CD4-positive, alpha-beta T cell (primary cell): ENCODE measurements at places on chromosomes 5 and 9.

GRCh38 chr9:134434894-134435506 lies 108.7 kb downstream of the RXRA start:
- DNase-seq: no peak

DNA sequence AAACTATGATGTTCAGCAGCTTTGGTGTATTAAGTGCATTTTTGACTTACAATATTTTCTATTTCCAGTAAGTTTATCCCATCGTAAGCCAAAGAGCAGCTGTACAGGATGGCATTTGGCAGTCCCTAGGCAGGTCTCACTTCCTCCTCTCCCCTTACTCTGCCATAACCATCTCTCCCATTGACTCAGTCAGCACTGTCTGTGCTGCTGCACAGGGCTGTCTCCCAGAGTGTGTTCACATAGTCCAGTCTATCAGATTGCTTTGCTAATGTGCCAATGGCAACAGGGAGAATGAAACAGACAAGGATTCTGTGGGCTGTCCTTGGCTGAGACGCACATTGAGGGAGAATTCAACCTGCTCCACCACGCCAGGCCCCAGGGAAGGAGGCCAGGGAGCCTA lies 47.0 kb upstream of the CAST start:
- no peak for DNase-seq

DNA sequence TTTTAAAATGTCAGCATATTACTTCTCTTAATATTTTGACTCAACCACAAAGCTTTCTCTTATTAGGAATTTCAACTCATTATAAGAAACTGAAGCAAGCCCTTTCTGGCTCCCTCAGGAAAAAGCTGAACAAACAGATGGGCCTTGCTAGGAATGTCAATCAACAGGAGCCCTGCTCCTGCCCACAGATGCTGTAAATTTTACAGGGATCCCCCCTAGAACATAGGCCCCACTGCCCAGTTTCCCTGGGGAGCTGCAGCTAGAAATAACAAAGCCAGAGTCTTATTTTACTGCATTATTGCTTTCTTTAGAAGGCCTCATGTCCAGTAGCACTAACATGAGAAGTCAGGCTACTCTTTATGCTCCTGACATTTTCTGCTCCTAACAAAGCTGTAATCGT lies 103.8 kb downstream of the PCSK1 start:
- no peak for DNase-seq

GRCh38 chr5:149397530-149397929 lies 18.4 kb upstream of the IL17B start:
- DNase-seq: no peak

DNA sequence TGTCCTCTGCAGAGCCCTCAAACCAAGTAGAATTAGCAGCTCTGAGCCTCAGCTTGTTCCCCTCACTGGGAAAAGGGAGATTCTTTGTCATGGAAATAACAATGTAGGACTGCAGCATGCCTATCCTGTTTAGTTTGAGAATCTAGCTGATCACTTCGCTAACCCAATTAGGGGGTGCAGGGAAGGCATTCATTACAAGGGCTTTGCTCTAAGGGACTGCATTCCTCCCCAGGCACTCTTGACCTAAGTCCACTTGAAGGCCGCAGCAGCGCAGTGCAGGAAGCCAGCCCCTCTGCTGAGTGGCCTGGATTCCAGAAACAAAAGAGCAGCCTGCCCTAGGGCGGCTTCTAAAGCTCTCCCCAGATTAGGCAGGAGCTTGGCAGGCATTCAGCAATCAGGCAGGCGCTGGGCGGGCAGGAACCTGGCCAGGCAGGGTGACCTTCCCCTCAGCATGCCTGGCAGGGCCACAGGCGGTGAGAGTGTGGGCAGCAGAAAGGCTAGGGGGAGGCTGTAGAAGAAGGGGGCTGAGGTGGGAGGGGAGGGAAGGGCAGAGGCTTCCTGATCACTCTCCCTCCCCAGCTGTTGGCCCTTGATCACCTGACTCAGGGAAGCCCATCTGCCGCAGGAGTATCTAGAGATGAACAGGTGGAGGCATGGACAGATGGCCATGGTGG lies 24.8 kb downstream of the CCNJL start:
- no peak for DNase-seq

GRCh38 chr5:155308289-155308688 lies 294.7 kb downstream of the KIF4B start:
- no peak for DNase-seq

DNA sequence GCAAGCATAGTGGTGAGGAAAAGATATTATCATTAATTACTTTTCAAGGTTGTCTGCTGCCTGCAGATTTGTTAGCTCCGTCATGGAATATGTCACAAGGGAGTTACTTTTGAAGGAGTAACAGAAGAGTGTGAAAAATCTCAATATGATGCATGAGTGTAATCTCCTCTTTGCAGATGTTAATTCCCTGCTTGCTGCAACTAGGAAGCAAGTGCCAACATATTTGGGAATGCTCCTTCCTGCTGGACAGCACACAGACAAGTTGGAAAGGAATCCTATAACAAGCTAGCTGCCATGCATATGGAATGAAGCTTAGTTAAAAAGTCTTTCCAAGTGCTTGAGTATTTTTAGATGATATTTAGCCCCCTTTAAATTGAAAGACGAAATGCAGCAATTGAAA lies 2023.6 kb upstream of the CDH6 start:
- DNase-seq: no peak

DNA sequence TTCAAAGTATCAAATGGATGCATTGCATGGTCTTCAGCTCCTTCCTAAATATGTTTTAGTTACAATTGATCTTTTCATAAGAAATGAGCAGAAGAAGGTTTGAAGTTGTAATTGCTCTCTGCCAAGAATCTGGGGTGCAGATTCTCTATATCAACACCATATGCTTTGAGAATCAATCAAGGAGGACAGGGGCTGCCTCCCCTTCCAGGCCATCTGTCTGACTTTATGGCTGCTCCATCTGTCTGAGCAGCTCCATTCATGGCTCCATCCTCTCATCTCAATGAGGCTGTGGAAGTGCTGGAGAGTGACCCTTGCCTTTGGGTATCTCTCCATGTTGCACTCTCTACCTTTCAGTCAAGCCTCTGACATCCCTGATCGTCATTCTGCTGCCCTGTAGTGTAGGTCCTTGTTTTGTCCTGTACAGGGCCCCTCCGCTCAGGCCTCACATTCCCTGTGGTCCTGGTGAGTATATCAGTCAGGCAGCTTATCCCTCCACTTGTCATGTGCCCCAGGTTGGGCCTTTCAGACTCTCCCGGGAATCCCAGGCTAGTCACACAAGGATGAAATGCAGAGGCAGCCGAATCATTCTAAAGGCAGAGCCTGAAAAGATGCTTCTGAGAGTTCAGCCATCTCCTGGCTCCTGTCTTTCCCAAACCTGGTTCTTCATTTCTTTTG lies 14.0 kb upstream of the SV2C start:
- DNase-seq: no peak

- DNase-seq: no peak
These were observed 68.1 kb downstream of the UBE2R2 start for GRCh38 chr9:33884856-33885701.

DNA sequence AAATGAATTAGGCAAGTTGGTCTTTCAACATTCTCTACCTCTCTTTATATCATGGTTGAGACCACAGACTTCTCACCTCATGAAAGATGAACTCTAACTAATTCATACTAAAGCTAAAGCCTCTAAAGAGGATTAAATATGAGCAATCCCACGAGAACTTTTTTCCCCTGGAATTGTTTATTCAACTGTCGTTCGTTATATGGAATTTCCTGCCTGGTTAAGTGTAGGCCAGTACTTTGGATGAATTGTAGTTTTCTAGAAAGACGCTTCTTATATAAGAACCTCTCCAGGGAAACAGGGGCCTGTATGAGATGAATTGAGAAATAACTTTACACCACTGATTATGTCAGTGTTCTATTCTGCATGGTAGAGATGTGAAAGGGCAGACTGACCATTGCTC lies 42.9 kb downstream of the PDCD1LG2 start:
- DNase-seq: no peak

GRCh38 chr5:115375893-115376292 lies 79.4 kb upstream of the CCDC112 start:
- no peak for DNase-seq

GRCh38 chr5:180519098-180519497 lies 24.9 kb downstream of the CNOT6 start:
- DNase-seq: no peak

DNA sequence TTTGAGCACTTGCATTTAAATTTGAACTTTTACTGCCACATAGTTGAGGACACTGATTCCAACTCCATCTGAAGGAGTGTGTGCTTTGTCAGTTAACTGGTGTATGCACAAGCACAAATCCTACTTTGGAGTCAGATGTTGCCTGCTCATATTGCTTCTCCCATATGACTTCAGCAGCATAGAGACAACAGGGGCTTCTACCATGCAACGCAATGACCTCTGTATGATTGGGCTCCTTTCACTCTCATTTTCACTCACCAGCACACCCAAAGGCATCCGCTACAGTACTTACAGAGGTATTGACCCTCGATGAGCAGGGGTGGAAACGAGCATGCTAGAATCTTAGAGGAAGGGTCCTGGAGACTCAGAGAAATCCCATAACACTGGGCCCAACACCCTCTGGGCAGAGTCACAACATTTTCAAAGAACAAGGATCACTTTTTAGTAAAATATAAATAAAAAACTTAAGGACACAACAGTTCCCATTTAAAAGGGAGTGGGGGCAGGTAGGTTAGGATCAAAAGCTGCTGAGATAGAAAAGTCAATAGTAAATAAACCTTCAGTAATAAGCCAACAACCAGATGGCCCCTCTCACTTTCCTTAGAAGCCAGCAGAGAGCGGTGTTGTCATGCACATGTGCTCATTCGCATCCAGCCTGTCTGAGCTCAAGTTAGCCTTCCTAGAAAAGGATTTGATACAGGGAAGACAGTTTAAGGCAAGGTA lies 203.8 kb downstream of the SNCAIP start:
- DNase-seq: no peak

DNA sequence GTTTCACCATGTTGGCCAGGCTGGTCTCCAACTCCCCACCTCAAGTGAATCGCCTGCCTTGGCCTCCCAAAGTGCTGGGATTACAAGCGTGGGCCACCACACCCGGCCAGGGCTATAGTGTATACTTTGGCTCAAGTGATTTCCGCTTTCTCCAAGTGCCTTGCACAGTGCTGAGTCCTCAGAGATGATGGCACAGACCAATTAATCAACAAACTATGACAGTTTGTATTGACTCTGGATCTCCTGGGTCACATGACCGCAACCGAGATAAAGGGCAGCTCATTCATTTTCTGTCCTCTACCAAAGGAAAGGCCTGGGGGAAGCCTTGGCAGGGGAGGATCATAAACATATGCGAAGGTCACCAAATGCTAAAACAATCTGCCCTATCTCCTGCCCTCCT lies 11.4 kb upstream of the LARP1 start:
- no peak for DNase-seq

DNA sequence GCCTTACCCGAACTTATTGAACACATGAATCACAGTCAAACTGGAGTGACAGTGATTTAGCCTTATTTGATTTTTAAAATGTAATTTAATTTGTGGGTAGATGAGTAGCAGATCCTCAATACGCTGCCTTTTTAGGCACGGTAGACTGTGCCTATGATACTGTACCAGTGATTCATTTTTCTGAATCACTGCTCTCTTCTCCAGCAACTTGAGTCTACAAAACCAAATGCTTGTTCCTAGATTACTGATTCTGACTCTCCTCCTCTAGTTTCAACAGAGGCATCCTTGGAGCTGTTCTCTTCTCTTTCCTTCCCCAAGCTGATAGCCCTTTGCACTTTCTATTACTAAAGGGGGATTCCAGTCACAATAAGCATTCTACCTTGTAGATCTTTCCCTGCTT lies 94.3 kb upstream of the IL7R start:
- no peak for DNase-seq

DNA sequence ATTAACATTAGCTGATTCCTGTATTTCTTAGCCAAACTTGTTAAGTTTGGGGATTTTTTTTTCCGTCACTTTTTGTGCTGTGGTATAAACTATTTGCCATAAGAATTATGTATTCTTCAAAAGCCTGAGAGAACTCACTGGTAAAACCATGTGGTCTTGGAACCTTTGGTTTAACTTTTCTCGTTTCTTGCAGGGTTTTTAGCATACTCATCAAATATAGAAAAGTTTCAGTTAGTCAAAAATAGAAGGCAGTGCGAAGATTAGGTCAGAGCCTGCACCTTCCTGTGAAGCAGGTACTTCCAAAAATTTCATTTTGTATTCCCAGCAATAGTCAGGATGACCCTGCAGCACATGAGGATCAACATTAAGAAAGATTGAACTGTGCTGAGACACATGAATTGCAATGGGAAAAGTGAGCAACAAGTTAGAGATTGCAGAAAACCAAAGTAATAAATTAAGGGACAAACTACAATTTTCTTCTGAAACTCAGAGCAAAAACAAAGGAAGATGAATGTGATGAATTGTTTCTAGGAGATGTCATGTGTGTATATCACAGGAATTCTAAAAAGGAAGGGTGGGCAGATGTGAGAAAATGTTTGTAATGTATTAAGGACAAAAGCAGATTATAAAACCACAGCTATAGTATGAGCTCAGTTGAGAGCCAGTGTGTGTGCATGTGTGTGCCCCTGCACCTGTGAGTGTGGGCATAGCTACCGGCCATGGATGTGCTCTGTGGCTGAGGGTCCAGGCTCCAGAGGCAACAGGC lies 102.2 kb downstream of the ANGPTL2 start:
- no peak for DNase-seq

GRCh38 chr5:109865637-109866036 lies 175.9 kb downstream of the MAN2A1 start:
- no peak for DNase-seq

DNA sequence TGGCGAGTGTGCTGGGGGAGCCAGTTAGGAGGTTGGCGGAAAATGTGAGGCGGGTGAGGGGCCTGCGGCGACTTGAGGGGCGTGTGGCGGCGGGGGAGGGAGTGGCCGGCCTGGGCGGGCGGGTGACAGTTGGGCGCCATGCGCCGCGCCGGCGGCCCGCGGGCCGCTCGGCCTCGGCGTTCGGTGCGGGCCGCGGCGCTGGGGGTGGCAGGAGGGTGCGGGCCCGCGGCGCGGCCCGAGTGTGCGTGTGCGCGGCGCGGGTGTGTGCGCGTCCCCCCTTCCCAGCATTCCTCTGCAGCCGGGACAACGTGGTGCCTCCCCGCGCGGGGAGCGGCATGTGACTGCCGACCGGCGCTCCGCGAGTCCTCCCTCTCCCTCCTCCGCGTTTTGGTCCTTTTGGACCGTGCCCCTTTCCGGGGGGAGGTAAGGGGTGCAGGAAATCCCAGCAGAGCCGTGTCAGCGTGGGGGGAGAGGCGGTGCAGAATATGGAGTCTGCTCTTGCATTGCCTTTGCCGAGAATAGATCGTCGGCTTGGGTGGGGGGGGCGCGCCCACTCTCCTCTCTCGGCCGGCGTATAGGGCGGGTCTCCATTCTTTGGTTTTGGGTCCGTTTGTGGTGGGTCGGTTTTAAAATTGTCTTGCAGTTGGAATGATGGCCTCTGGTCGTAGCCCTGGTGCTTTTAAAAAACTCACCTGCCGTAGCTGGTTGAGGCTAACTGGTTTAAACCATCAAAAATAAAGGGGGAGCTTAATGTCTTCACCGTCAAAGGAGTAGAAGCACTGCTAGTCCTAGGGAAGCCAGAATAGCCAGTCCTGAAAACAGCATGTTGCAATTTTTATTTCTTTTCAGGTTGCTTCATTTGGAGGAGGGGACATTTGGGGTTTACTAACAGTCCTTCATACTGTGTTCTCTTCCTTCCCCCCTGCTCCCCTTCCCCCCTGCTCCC lies 2.0 kb downstream of the LARP1 start:
- DNase-seq: peak; percentile 42

GRCh38 chr5:107853696-107854095 lies 183.0 kb upstream of the EFNA5 start:
- no peak for DNase-seq

- DNase-seq: no peak
These were observed 15.9 kb downstream of the TRIO start for GRCh38 chr5:14158890-14159666.

- no peak for DNase-seq
These were observed 51.5 kb upstream of the SAP30L start for GRCh38 chr5:154394307-154394706.
